ENCODE measurements at places on chromosomes 13 and 19.

GRCh38 chr19:7851623-7852500, 21.8 kb downstream of the EVI5L start:
- DNase-seq: no peak

DNA sequence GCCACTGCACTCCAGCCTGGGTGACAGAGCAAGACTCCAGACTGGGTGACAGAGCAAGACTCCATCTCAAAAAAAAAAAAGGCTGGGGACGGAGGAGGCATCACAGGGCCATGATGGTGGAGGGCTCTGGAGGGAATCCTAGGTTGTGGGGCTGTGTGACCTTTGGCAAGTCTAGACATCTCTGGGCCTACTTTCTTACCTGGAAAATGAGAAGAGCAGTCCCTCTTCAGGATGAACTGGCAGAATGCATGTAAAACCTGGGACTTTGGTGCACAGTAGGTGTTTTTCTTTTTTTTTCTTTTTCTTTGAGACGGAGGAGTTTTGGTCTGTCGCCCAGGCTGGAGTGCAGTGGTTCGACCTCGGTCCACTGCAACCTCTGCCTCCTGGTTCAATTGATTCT, 13.7 kb downstream of the CIB3 start:
- no peak for DNase-seq

- DNase-seq: no peak
Observed at GRCh38 chr19:2336528-2337328, 8.2 kb downstream of the SPPL2B start.

DNA sequence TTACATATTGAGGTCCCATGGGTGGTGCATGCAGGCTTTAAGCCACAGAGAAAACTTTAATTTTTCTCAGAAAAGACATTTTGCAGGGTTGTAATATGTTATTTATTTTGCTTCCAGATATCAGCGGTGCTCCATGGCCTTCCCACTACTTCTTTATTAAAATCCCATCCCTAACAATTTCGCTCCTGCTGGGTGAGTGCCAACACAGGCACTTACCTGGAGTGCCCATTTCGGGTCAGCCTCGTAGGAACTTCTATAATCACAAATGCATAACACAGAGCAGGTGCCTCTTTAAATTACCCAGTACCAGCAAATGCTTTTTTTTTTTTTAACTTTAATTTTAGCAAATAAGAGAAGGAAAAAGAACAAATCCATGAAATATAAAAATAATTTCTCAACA, 86.4 kb downstream of the EFNB2 start:
- no peak for DNase-seq

GRCh38 chr19:32688311-32688710, 3.3 kb upstream of the NUDT19 start:
- DNase-seq: no peak

- DNase-seq: no peak
Observed at GRCh38 chr13:46795321-46795720, 1.6 kb downstream of the ESD start.

DNA sequence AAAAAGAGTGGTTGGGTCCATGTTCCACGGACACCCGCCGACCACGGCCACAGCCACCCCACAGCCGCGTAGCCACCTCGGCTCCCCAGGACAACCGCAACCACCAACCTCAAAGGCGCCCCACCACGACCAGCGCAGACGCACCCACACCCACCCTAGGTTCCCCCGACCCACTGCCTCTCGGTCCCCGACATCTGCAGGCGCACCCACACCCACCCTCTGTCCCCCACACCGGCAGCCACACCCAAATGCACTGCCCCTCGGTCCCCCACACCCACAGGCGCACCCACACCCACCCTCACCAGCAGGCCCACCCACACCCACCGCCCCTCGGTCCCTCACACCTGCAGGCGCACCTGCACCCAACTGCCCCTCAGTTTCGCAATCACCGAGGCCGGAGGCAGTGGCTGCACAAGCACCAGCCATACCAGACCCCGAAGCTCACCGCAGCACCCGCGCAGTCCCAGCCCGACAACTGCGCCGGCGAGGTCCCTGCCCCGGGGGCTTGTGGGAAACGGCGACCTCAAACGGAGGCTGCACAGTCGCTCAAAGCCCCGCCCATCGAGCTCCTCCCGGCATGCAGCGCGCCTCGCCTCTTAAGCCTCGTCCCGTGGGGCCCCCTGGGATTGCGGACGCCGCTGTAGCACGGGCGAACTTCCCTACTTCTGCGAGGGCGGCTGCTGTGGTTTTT, 18.3 kb downstream of the ZNF77 start:
- no peak for DNase-seq
